ENCODE measurements at places on chromosomes 1 and 21. TPM values are rescaled to one million over a fixed set of nuclear protein-coding genes. Genes with fewer than 3 reads are reported as not detected.

DNA sequence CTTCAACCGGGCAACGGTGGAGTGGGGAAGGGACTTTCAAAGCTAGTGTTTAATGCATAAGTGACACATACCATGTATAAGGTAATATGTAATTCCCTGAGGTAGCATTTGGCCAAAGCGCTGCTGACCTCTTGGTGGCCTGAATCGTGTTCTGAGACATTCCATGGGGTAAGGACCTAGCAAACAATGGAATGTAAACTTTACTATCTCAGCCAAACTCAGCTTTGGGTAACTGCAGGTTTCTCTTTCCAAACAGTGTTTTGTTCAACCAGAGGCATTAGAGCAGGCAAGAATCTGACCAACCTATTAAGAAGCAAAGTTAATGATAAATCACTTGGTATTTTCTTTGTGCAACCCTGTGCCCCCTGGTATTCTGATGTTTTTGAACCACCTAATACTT is 22.0 kb downstream of the TGFB2 start:
- no peak for DNase-seq
- H3K27ac ChIP-seq: no peak overlapping the region
- no peaks in the 10 kb centered on the region for H3K27me3 ChIP-seq
- no peak overlapping the region for H3K4me3 ChIP-seq
- no peaks in the 10 kb centered on the region for H3K36me3 ChIP-seq
- H3K4me1 ChIP-seq: no peaks in the 10 kb centered on the region

DNA sequence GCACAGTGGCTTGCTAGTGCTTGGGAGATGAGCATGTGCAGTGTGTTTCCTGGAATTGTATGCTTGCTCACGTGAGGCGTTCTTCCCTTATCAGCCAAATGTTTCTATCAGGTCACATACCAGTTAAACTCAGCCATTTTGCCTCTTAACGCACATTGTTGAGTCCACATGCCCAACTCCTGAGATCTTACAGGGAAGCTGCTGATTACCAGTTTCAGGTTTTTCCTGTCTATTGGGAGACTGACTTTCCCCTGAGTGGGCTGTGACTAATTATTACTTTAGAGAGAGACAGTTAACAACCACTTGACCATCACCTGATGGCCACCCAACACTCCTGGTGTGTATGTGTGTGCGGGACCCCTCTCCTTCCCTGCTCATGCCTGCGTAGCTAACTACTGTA is 161.3 kb upstream of the PTGFR start:
- H3K36me3 ChIP-seq: no peaks in the 10 kb centered on the region
- H3K4me1 ChIP-seq: no peaks in the 10 kb centered on the region
- no peaks in the 10 kb centered on the region for H3K27me3 ChIP-seq
- no peak for DNase-seq

DNA sequence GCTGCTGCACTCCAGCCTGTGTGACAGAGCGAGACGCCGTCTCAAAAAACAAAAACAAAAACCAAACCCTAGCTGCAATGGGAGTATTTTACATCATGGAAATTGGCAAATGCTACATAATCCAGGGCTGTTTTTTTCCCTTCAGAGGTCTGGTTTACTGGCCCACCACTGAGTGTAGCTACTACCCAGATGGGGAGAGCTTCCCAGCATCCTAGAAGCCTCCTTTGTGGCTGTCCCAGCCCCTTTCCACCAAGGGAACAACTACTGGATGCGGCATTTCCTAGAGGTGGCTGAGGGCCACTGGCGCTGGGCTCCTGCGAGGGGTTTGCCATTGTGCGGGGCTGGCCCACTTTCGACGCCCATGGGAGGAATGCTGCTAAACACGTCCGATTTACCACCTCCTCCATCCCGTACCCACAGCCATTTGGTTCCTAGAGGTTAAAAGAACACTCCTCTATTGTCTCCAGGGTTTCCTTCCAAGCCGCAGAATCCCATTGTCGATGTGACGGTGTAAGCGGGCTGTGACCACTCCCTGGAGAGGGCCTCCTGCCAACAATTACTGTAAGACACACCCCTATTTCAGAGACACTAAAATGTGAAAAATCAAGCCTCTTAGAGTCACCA is 55.4 kb downstream of the RUNX3 start:
- H3K4me1 ChIP-seq: no peaks in the 10 kb centered on the region
- H3K27me3 ChIP-seq: no peaks in the 10 kb centered on the region
- no peak overlapping the region for H3K27ac ChIP-seq
- H3K4me3 ChIP-seq: no peak overlapping the region
- H3K36me3 ChIP-seq: no peaks in the 10 kb centered on the region
- no peak for DNase-seq

DNA sequence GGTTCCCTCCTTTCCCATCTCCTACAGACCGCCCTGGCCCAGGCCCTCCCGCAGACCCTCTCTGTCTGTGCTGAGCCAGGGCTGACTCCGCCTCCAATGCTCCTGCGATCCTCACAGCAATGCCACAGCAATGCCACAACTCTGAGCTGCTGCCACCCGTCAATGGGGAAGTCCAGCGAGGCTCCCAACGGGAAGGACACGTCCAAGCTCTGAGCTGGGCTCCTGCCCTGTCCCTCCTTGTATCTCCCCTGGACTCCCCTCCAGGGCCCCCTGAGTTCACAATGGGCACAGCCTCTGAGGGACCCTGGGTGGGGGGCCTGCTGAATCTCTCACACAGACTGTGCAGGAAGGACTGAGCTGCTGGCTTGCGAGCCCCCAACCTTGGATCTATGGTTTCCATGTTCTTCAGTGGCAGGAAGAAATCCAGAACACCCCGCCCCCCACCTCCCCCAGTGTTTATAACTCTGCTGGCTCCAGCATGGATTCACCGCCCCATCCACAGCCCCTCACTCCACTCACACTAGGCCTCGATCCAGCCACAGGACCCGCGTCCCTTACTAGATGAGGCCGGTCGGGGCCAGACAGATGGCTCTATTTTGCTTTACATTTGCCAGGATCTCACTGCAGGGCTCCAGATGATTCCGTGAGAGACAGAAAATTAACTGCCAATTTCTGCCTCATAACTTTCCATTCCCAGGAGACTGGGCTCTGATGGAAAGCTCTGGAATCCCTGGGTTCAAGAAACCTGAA is 338.0 kb downstream of the MATN1 start:
- H3K36me3 ChIP-seq: no peaks in the 10 kb centered on the region
- H3K27ac ChIP-seq: no peak overlapping the region
- no peak for DNase-seq
- peaks cover 4% of the 10 kb centered on the region for H3K27me3 ChIP-seq

GRCh38 chr1:165451691-165452090 is 6.8 kb upstream of the RXRG start:
- H3K36me3 ChIP-seq: no peaks in the 10 kb centered on the region
- no peak overlapping the region for H3K27ac ChIP-seq
- DNase-seq: no peak

The ADORA1 gene
- total RNA-seq: not detected

GRCh38 chr1:80445033-80445432 is 1355.7 kb upstream of the ADGRL2 start:
- H3K4me1 ChIP-seq: no peaks in the 10 kb centered on the region
- no peak for DNase-seq
- H3K27me3 ChIP-seq: no peaks in the 10 kb centered on the region
- no peak overlapping the region for H3K4me3 ChIP-seq
- H3K27ac ChIP-seq: no peak overlapping the region
- H3K36me3 ChIP-seq: no peaks in the 10 kb centered on the region

The MCOLN2 gene
- total RNA-seq: 6.4 TPM

DNA sequence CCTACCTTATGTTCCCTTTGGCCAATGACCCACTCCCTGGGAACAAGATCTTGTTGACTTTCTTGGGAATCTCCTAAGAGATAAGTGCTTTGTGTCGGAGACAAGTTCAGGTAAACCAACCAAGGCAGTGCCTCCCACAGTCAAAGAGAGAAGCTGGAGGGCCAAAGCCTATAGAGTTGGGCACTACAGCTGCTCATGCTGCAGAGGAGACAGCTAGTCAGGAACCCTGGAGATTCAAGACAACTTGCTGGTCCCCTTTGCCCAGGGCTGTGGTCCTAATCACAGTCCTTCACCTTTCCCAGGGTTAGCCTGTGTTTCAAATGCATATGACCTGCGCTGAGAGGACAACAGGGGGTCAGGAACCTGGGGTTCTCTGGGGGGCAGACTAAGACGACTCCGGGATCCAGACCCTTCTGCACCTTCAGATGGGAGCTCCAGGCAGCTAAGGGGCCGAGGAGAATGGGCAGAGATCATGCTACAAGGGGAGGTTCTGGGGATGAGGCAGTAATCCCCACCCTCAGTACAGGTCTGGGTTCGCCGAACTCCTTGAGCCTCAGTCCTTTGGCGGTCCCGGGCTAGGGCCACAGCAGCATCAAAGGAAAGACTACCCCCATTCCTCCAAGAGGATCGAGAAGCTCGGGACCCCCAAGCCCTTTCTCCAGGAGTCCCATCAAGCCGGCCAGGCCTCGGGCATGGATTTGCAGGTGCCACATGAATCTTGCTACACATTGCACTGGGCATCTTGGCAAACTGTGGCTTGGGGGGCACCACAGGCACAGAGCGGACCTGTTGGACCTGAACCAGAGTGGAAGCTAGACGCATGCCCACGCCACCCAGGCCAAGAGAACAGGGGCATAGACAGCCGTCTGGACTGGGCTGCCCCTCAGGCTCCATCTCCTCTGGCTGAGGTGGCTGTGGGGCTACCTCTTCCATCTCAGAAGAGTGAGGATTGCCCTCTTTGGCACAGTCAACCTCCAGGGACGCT is 2.0 kb upstream of the USF1 start:
- H3K27me3 ChIP-seq: no peaks in the 10 kb centered on the region
- peak overlapping the region; percentile 93 for H3K27ac ChIP-seq
- peaks cover 52% of the 10 kb centered on the region for H3K36me3 ChIP-seq
- H3K4me3 ChIP-seq: no peak overlapping the region
- DNase-seq: no peak

DNA sequence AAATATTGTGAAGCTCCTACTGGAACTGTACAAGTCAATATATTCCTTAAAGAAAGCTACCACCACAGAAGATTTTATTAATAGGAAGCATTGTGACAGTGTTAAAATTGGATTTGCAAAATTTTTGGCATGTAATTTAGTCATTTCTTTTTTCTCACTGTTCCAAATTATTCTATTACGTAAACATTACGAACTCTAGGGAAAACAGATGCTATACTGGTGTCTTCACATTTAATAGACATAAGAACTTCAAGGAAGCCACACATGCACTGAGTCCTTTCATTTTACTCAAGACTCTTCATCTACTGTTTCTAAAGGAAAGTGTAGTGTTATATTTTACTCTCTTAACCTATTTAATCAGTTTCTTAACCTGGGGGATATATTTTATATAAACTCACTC is 135.4 kb downstream of the HMCN1 start:
- no peak for DNase-seq
- H3K27ac ChIP-seq: no peak overlapping the region
- H3K4me1 ChIP-seq: no peaks in the 10 kb centered on the region
- H3K36me3 ChIP-seq: no peaks in the 10 kb centered on the region
- no peak overlapping the region for H3K4me3 ChIP-seq

The PLCH2 gene
- total RNA-seq: 43.4 TPM

DNA sequence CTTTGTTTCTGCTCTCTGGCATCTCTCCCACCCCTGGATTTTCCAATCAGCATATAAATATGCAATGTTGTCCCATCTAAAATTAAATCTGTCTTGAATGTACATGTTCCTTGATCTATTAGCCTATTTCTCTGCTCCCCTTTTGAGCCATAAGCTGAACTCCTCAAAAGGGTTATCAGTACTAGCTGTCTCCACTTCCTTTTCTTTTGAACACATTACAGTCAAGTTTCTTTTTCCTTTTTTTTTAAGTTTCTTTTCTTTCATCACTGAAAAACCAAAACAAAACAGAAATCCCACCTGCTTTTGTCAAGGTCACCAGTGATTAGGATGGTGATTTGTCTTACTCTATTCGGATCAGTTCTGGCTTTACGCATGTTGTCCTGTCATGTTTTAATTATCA is 29.3 kb downstream of the XCL2 start:
- no peaks in the 10 kb centered on the region for H3K27me3 ChIP-seq
- H3K4me1 ChIP-seq: peaks cover 20% of the 10 kb centered on the region
- peak overlapping the region; percentile 34 for H3K4me3 ChIP-seq
- H3K27ac ChIP-seq: no peak overlapping the region
- no peaks in the 10 kb centered on the region for H3K36me3 ChIP-seq

The OSBPL9 gene
- total RNA-seq: 45.0 TPM

The TSNAX gene
- total RNA-seq: 34.8 TPM

- no peaks in the 10 kb centered on the region for H3K27me3 ChIP-seq
- H3K4me1 ChIP-seq: peaks cover 20% of the 10 kb centered on the region
- H3K36me3 ChIP-seq: peaks cover 4% of the 10 kb centered on the region
- peak; percentile 14 for DNase-seq
- H3K4me3 ChIP-seq: peak overlapping the region; percentile 27
Observed at GRCh38 chr1:92367496-92367895, 68.6 kb downstream of the RPAP2 start.

The CD5L gene
- not detected for total RNA-seq

DNA sequence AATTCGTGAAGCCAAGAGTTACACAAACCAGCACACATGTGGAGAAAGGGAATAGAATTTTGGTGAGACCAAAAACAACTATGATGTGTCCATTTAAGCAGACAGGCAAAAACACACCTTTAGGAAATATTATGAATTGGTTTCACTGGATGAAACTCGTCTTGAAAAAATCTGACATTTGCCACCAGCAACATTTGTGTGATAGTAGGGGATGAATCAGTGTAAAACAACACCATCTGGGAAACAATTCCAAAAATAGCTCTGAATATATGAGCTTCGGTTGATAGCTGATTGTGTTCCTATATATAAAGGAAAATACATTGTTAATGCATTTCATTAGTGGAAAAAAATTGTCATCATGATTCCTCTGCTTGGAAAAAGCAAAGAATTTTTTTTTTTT is 327.8 kb downstream of the PAPPA2 start:
- no peaks in the 10 kb centered on the region for H3K27me3 ChIP-seq
- H3K27ac ChIP-seq: no peak overlapping the region
- no peaks in the 10 kb centered on the region for H3K4me1 ChIP-seq
- H3K4me3 ChIP-seq: no peak overlapping the region
- no peak for DNase-seq

- H3K27ac ChIP-seq: no peak overlapping the region
- H3K4me1 ChIP-seq: peaks cover 21% of the 10 kb centered on the region
- no peak overlapping the region for H3K4me3 ChIP-seq
- DNase-seq: no peak
- no peaks in the 10 kb centered on the region for H3K27me3 ChIP-seq
Observed at GRCh38 chr1:109902204-109902985, 8.3 kb upstream of the CSF1 start.

- H3K27me3 ChIP-seq: no peaks in the 10 kb centered on the region
- peaks cover 50% of the 10 kb centered on the region for H3K4me1 ChIP-seq
- H3K27ac ChIP-seq: peak overlapping the region; percentile 89
- peak overlapping the region; percentile 87 for H3K4me3 ChIP-seq
- no peak for DNase-seq
Observed at GRCh38 chr1:11806307-11806936, 431 bp downstream of the CLCN6 start.

- no peaks in the 10 kb centered on the region for H3K27me3 ChIP-seq
- peaks cover 33% of the 10 kb centered on the region for H3K4me1 ChIP-seq
- H3K27ac ChIP-seq: peak overlapping the region; percentile 90
- H3K4me3 ChIP-seq: peak overlapping the region; percentile 90
Observed at GRCh38 chr1:52551507-52552235, 1.2 kb downstream of the TUT4 start.

The IVL gene
- total RNA-seq: not detected

The DCLRE1B gene
- total RNA-seq: 7.0 TPM

The S100A7 gene
- total RNA-seq: not detected

The PLPPR4 gene
- total RNA-seq: not detected

The POU2F1 gene
- 35.3 TPM for total RNA-seq
